ENCODE measurements at places on chromosomes 6 and 20.

GRCh38 chr6:33672808-33673207 lies 38.7 kb downstream of the UQCC2 start:
- no peak for DNase-seq

DNA sequence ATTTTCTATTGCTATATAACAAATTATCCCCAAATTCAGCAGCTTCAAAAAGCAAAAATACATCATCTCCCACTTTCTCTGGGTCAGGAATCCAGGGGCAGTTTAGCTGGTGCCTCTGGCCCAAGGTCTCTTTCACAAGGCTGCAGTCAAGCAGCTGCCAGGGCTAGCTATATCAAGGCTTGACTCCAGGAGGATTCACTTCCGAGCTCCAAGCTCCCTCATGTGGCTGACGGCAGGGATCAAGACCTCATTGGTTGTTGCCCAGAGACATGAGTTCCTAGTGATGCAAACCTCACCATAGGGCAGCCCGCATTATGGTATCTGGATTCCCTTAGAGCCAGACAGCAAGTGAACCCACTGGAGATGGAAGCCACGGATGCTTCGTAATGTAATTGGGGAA lies 1.3 kb upstream of the VNN1 start:
- no peak for DNase-seq

- no peak for DNase-seq
These were observed 80.3 kb downstream of the NDUFAF5 start for GRCh38 chr20:13865156-13865555.

DNA sequence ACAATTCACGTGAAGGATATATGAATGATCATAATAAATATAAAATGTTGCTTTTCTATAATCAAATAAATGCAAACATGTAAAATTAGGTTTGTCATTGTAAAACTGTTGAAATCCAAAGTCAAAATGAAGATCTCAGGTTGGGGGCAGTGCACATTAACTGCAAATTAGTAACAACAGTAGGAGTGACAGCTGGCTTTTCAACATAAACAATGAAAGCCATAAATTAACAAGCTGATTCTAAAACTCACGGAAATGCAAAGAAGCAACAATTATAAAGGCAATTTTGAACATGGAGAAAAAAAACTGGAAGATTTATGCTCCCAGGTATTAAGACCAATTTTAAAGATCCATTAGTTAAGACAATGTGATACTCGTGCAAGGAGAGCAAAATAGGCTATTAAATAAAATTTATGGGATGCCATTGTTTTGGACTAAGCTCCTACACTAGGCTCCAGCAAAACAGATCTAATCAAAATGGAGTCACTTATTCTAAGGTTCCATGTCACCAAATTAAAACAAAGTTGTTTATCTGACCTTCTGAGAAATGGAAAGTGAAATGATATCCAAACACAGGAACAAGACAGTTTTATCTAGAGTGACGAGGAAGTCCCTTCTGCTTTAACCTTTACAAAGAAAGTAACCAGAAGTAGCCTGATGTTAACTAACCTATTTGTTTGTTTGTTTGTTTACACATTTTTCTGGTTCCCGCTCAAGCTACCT lies 770.8 kb downstream of the EPHA7 start:
- no peak for DNase-seq

GRCh38 chr6:87501809-87502572 lies 29.2 kb downstream of the SLC35A1 start:
- no peak for DNase-seq

DNA sequence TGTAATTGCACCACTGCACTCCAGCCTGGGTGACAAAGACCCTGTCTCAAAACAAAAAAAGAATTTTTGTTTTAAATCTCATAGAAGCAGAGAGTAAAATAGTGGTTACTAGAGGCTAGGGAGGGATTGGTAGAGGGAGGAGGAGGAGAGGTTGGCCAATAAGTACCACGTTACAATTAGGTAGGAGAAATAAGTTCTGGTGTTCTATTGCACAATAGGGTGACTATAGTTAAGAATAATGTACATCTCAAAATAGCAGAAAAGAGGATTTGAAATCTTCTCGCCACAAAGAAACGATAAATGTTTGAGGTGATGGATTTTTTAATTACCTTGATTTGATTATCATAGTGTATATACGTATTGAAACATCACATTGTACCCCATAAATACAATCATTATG lies 27.1 kb upstream of the TOP1 start:
- no peak for DNase-seq

GRCh38 chr6:155980014-155980767 lies 524.6 kb upstream of the NOX3 start:
- no peak for DNase-seq

GRCh38 chr6:44228836-44229235 lies 5.4 kb downstream of the SLC29A1 start:
- no peak for DNase-seq

GRCh38 chr6:125748406-125749172 lies 843 bp upstream of the HEY2 start:
- peak; percentile 78 for DNase-seq

- no peak for DNase-seq
These were observed 1.6 kb upstream of the ADRM1 start for GRCh38 chr20:62301111-62301668.

- DNase-seq, result no peak
These were observed 13.9 kb upstream of the ADGRF5 start for GRCh38 chr6:46935687-46936086.

- DNase-seq, result no peak
These were observed 69.7 kb upstream of the LY86 start for GRCh38 chr6:6518631-6519427.

DNA sequence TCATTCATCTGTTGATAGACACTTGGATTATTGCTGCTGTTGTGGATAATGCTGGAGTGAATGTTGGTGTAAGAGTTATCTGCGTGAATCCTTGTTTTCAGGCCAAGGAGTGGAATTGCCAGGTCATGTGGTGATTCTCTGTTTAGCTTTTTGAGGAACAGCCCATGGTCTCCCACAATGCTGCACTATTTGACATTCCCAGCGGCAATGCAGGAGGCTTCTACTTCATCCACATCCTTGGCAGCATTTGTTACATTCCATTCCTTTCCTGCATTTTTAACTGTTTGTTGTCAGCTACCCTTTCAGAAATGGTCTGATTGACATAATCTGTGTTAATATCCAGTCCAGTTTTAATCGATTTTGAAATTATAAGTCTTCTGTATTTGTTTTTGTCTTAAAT lies 51.7 kb upstream of the CLDN20 start:
- no peak for DNase-seq

DNA sequence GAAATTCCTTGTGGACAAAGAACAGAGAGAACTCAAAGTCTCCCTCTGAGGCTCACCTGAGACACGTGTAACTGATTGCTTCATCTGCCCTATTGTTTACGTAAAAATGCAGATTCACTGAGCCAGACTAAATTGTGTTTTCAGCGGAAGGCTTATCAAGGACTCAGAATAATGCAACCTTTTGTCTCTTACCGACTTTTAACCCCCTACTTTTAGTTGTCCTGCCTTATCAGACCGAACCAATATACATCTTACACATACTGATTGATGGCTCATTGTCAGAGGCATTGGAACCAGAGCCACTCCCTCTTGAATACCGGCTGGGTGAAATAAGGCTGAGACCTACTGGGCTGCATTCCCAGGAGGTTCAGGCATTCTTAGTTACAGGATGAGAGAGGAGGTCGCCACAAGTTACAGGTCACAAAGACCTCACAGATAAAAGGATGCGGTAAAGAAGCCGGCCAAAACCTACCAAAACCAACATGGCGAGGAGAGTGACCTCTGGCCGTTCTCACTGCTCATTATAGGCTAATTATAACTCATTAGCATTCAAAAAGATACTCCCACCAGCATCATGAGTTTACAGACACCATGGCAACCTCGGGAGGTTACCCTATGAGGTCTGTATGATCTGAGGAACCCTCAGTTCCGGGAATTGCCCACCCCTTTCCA lies 95.5 kb upstream of the ZNF184 start:
- no peak for DNase-seq

GRCh38 chr20:8449123-8449522 lies 317.1 kb downstream of the PLCB1 start:
- DNase-seq, result no peak

DNA sequence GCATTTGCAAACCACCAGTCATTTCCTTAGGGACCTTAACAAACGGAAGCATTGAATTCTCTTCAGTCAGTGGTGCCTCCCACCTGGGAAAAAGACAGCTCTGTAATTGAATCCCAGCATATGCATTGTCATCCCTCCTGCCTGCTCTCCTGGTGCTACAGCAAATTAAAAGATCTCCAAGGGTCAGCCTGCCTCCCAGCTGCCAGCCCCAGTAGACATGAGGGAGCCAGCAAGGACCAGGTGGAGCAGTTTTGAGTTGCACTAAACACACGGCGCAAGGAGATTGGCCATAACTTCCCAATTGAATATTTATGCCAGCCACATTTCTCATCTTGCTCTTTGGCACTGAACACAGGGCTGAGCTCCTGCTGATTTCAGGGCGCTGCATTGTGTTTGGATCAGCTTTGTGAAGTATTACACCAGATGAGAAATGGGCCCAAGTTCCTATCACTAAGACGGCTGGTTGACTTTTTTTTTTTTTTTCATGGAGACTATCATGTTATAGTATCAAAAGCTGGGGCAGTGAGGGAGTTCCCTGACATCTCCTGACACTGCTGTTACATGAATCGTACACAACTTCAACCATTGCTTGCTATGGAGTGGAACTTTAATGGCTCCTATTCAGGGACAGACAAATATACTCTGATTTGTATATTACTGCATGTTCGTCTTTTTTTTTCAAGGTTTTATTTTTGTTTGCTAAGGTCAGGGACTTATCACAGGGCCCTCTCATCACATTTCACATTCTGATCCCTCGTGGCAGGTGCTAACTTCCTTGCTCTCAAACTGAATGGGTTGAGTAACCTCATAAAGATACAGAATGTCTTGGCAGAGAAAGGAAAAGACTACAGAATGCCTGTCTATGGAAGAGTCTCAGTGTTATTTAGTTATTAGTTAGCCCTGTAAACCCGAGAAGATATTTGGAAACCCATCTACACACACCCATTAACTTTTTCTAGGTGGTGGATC lies 191.1 kb downstream of the EYA4 start:
- DNase-seq, result no peak

- no peak for DNase-seq
These were observed 40.3 kb downstream of the PTPN1 start for GRCh38 chr20:50550531-50550930.

DNA sequence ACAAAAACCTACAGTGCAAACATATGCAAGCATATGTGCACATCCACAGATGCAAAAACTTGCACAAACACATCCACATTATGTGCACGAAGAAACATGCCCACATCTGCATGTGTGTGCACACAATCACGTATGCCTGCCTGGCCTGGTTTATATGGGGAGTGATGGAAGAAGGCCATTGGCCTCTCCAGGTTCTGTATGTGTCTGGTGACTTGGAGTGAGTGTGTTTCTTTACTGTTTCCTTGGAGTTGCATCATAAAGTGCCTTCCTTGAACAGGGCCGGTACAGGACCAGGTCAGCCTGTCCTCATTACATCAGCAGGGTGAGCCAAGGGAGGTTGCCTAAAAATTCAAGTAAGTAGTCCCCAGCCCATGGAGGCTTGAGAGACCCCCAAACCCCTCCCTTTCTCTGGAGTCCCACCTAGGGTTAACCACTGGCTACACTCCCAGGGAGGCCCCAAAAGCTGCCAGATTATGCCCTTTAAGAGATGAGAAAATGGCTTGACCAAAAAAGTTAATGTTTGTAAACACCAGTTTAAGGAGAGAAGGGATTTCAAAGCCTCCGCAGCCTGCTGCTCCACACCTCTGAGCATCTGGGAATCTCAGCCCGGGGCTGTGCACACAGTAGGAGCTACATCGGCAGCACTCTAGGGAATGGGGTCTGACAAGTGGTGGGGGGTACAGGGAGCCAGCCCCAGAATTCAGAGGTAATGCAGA lies 140.8 kb downstream of the VEGFA start:
- DNase-seq, result no peak

DNA sequence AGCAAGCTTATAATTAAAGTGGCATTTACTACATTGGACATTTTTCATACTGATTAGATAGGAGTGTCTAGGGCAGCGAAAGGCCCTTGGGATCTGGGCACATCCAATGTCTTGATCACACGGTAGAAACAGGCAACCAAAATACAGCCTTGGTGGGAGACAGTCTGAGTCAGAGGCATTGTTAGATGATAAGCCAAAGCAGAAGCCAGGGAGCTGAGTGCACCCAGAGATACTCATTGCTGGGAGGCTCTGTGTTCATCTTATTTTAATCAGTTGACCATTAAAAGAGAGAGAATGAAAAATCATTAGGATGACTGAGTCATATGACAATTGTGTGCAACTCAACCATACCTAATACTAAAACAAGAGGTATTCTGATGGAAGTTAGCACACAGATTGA lies 109.5 kb downstream of the LCA5 start:
- DNase-seq, result no peak

DNA sequence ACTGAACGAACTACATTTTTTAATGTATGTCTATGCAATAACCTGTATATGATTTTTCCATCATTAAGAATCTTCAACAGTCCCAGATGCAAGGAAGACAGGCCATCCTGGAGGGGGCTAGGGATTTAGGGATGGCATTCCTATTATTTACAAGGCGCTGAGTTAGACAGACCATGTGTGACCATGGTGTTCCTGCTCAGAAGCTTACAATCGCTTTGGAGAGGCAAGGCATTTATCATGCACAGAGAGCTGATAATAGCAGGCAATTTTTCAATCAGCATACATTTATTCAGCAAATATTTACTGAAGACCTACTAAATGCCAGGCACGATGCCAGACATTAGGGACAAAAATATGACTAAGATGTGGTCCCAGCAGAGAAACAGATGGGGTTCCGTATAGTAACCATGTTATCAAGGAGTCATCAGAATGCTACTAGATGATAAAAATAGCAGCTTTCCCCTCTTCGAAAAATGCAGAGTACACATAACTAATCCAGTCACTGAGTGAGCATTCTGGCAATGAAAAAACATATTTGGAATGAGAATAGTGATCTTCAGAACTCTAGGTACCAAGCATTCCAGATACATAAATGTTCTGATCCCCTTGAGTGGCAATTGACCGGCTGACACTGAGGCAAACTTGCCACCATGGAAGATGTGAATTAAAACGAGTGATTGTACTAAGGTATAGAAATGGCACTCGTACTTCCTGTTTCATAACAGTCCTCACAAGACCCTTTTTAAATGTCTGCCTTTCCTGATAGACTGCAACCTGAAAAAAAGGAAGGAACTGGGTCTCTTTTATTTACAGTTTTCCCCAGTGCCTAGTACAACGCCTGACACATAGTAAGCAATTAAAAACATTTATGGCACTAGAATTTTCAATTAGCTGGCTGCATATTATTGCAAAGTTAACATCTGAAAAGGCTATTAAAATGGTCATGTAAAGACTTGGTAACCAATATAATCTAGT lies 135.7 kb downstream of the ATXN1 start:
- DNase-seq, result no peak

GRCh38 chr20:33387177-33387576 lies 14.1 kb downstream of the CDK5RAP1 start:
- no peak for DNase-seq
